ENCODE measurements at places on chromosomes 6 and 20.

- DNase-seq = no peak
Observed at GRCh38 chr6:26660000-26660361, 435 bp upstream of the ZNF322 start.

- DNase-seq = no peak
Observed at GRCh38 chr20:45407783-45408645, at the start of gene DBNDD2. DBNDD2 (plus strand) TSS chr20:45408289; CDS start chr20:45408468, 179 bp downstream.

DNA sequence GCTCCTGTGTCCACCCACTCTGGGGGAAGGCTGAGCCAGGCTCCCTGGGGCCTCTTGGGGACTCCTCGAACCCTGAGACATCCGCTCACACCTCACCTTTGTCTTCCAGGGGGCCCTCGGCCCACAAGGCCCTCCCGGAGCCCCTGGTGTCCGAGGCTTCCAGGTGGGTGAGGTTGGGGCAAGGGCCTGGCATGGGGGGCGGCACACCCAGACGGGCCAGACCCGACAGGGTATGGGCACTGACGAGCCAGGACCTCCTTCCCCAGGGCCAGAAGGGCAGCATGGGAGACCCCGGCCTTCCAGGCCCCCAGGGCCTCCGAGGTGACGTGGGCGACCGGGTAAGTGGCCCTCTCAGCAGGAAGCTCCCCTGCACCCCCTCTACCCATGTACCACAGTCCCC lies 13.4 kb downstream of the COL9A3 start:
- DNase-seq = no peak

GRCh38 chr20:34970846-34971560 lies 15.3 kb downstream of the MYH7B start:
- DNase-seq = no peak

DNA sequence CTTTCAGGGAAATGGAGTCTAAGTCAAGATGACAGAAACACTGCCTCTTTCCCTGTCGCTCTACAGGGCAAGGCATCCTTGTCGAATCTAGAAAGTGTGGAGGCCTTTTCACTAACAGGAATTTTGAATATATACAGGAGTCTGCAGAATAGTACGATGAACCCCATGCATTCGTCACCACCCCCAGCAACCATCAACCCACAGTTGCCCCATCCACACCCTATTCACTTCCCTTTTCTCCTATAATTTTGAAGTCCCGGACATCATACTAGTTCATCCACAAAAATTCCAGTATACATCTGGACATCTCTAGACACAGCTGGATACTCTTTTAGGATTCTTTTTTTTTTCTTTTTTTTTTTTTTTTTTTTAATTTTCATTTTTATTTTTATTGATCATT lies 80.7 kb upstream of the RIN2 start:
- DNase-seq = no peak

GRCh38 chr6:144601221-144601620 lies 316.1 kb downstream of the UTRN start:
- DNase-seq = no peak

- no peak for DNase-seq
Observed at GRCh38 chr6:108673602-108674001, 112.9 kb downstream of the FOXO3 start.

GRCh38 chr20:38284893-38285444 lies 19.0 kb upstream of the BPI start:
- DNase-seq = no peak

- DNase-seq = no peak
Observed at GRCh38 chr20:50551288-50551687, 41.1 kb downstream of the PTPN1 start.

DNA sequence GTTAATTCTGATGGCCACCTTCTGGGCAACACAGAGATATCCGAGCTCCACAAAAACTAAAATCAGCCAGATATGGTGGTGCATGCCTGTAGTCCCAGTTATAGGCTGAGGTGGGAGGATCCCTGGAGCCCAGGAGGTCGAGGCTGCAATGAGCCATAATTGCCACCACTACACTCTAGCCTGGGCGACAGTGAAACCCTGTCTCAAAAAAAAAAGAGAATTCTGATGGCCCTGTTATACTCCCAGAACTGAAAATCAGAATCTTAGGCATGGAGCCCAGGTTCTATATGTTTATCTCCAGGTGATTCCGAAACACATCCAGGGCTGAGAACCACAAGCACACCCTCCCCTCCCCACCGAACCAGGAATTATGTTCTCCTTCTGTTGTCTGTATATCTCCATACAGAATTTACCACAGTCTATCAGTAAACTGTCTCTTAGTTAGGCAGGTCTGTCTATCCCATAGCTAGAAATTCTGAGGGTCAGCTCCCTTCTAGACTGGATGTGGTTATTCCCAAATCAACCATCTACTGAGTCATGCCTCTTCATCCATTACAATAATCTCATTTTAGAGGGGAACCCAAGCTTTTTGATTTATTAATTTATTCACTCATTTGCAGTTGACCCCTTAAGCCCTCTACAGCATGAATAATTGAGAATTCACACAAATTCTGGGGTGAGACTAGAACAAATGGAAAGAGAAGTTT lies 24.8 kb upstream of the CCND3 start:
- no peak for DNase-seq

GRCh38 chr20:62427172-62428001 lies at the start of gene RBBP8NL:
RBBP8NL (minus strand) TSS chr20:62427539; CDS start chr20:62419647, 7,892 bp downstream.
- no peak for DNase-seq

DNA sequence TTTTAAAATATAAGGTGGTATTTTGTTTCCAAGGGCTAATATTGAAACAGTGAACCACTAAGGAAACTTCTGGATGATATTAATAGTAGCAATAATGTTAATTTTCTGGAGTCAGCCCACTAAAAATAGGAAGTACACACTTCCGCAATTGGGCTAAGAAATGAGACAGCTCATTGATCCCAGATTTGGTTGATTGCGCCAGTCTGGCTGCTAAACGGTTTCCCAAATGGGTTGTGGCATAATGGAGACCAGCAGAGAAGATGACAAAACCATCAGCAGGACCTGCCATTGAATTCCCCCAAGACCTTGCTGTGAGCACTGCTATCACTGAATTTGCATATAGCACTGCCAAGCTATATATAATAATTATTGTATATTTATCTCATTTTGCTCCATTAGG lies 71.2 kb upstream of the SGK1 start:
- DNase-seq = no peak

- DNase-seq = no peak
Observed at GRCh38 chr20:51134405-51134804, 111.5 kb upstream of the KCNG1 start.

- DNase-seq = peak; percentile 49
Observed at GRCh38 chr6:166997768-166998255, 1.4 kb upstream of the CEP43 start.

GRCh38 chr6:136761227-136761922 lies 30.9 kb downstream of the MAP3K5 start:
- no peak for DNase-seq

GRCh38 chr6:14092838-14093789 lies 24.5 kb upstream of the CD83 start:
- no peak for DNase-seq

GRCh38 chr6:132458887-132459604 lies 53.9 kb downstream of the STX7 start:
- no peak for DNase-seq

DNA sequence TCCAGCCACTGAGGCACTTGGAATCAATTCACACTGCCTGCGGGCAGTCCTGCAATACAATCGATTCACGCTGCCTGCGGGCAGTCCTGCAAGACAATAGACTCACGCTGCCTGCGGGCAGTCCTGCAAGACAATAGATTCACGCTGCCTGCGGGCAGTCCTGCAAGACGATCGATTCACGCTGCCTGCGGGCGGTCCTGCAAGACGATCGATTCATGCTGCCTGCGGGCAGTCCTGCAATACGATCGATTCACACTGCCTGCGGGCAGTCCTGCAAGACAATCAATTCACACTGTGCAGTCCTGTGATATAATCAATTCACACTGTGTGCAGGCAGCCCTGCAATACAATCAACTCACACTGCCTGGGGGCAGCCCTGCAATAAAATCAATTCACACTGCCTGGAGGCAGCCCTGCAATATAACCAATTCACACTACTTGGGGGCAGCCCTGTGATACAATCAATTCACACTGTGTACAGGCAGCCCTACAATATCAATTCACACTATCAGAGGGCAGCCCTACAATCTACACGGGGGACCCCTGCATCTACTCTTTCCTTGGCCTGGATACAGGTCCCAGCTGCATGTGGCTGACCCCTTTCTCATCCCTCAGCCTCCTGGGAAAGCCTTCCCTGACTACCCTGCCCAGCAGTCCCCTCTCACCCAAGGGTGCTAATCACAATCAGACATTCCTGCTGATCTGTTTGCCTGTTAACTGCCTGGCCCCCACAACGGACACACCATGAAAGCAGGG lies 10.4 kb downstream of the TAF4 start:
- no peak for DNase-seq

- no peak for DNase-seq
Observed at GRCh38 chr20:496126-496696, 33.9 kb upstream of the TBC1D20 start.

DNA sequence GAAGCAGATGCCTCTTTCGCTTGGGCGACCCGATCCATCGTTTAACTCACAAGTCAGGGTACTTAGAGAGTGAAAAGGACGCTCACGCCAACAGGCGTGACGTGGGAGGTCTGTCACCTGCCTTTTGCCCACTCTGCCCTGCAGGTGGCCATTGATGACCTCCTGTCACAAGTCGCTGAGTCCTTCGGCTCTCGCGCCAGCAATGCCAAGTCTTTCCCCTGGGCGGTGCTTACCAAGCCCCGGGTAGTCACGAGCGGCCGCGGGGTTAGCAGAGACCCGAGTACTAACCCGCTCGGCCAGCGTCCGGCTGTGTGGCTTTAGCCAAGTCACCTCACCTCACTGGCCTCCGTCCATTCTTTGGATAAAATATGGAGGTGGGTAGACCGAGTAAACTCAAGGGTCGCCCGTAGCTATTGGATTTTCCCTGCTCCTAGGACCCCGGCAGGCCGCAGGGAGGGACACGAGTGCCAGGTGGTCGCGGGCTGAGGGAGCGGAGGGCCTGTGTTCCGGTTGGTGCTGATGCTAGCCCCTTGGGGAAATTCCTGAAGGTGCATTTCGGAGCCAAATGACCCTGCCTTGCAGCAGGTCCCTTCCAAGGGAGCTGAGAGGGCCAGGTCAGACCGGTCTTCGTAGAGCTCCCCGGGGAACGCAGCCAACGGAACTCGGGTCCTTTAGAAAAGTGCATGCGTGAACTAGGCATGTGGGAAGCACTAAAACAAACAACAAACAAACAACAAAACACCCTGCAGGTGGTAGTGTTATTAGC lies 668 bp downstream of the PKIB start:
- no peak for DNase-seq

GRCh38 chr6:6614096-6614982 lies 25.8 kb downstream of the LY86 start:
- DNase-seq = no peak

DNA sequence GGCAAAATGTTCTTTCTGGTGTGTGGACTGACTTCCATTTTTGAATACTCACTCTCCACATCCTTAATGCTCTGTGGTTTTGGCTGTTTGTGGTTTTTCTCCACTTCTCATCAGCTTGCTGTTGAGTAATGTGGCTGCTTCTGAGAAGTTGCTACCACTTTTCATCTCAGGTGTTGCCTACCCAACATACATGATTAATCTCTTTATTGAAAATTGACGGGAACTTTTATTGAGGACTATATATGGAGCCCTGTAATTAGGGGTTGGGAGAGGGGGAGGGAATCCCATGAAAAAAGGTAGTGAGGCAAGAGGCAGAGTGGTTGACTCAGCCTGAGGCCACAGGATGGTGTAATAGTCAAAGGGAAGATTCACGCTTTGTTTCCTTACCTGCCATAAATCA lies 17.6 kb downstream of the IL22RA2 start:
- no peak for DNase-seq

- no peak for DNase-seq
Observed at GRCh38 chr6:22442826-22443225, 126.5 kb upstream of the HDGFL1 start.

GRCh38 chr20:62136283-62137091 lies 6.7 kb downstream of the PSMA7 start:
- DNase-seq = peak; percentile 43

- no peak for DNase-seq
Observed at GRCh38 chr20:18615020-18615650, 27.3 kb downstream of the DTD1 start.

DNA sequence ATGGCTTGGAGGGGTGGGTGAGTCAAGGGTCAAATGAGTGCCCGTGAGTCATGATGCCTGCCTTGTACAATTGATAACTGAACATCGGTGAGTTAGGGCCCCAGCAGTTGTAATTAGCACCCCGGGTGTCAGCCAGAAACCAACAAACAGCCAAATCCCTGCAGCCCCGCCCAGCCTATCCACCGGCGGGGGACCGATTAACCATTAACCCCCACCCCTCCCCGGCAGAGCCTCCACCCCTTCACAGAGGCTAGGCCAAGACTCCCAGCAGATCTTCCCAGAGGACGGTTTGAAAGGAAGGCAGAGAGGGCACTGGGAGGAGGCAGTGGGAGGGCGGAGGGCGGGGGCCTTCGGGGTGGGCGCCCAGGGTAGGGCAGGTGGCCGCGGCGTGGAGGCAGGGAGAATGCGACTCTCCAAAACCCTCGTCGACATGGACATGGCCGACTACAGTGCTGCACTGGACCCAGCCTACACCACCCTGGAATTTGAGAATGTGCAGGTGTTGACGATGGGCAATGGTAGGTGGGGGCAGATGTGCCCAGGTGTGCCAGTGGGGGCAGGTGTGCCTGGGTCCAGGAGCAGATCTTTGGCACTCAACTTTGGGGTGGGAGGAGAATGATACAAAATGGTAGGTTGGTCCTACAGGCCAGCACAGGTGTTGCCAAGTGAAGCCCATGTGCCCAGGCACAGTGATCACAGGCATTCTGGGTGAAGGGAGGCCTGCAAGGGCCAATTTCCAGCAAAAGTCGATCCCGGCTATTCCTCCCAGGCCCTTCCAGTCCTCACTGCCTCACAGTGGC lies 45.7 kb downstream of the HNF4A start:
- DNase-seq = no peak

GRCh38 chr6:102902471-102902870 lies 1509.0 kb downstream of the GRIK2 start:
- DNase-seq = no peak

- DNase-seq = peak; percentile 4
Observed at GRCh38 chr20:61387204-61387953, 135.3 kb downstream of the CDH4 start.

DNA sequence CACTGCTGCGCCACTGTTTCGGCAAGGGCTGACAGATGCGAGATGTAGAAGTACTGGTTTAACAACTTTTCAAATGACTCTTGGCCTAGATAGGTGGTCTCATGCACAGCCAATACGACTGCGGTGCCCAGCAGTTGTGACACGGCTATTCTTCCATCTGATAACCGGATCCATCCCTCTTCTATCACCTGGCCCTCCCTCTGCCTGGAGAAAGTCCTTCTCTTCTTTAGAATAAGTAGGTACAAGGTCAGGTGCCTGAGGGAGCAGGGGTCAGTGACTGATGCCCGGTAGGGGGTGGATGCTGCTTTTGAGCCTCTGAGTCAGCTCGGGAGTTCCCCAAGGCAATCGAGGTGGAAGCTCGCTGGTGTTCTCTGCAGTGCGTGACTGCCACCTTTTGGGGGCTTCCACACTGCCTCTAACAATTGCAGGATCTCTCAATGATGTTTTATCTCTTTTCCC lies 166.8 kb upstream of the GRIK2 start:
- DNase-seq = no peak

GRCh38 chr6:10397756-10398445 lies 17.0 kb downstream of the TFAP2A start:
- no peak for DNase-seq

Data from stimulated activated CD4-positive, alpha-beta T cell treated with anti-CD3 and anti-CD28 coated beads, Interleukin-12 subunit alpha, Interleukin-12 subunit beta, amount 100 ng/mL, for 48 hours (primary cell).